ENCODE measurements at places on chromosomes 3 and 15. TPM values are rescaled to one million over a fixed set of nuclear protein-coding genes. Genes with fewer than 3 reads are reported as not detected.

GRCh38 chr3:5087209-5087608 lies 34.9 kb upstream of the ARL8B start:
- no peak overlapping the region for H3K27ac ChIP-seq
- no peaks in the 10 kb centered on the region for H3K4me1 ChIP-seq
- DNase-seq: no peak
- no peaks in the 10 kb centered on the region for H3K36me3 ChIP-seq
- H3K4me3 ChIP-seq: no peak overlapping the region
- H3K27me3 ChIP-seq: no peaks in the 10 kb centered on the region

DNA sequence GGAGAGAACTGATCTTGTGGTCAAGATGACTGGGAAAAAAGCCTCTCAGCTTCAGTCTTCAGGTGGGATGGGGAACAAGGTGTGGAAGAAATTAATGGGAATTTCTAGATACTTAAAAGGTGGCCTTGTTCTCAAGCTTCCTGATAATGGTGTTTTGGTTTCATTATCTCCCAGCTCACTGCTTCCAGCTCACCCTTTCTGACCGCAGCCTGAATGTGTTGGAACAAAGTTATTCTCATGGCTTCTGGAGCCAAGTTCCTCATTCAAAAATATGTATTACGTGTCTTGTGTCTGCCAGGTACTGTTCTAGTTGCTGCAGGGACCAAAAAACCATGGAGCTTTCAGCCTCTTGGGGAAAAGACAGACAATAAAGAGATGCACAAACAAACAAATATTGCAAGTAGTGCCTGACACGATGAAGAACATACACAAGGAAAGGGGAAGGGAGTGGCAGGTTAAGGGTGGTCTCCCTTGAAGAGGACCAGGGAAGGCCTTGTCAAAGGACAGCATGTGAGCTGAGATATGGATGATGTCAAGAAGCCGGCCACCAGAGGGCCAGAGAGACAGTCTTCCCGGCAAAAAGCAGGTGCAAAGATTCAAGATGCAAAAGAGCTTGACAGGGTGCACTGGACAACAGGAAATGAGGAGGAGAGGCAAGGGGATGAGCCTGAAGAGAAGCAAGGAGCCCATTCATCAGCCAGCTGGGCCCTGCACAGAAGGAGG lies 35.5 kb downstream of the ARRDC4 start:
- no peak for DNase-seq
- H3K27ac ChIP-seq: no peak overlapping the region
- no peaks in the 10 kb centered on the region for H3K36me3 ChIP-seq
- H3K4me1 ChIP-seq: peaks cover 10% of the 10 kb centered on the region
- no peaks in the 10 kb centered on the region for H3K27me3 ChIP-seq
- H3K4me3 ChIP-seq: no peak overlapping the region

MESP1 gene
- total RNA-seq: 8.0 TPM

REC114 gene
- total RNA-seq: not detected

DNA sequence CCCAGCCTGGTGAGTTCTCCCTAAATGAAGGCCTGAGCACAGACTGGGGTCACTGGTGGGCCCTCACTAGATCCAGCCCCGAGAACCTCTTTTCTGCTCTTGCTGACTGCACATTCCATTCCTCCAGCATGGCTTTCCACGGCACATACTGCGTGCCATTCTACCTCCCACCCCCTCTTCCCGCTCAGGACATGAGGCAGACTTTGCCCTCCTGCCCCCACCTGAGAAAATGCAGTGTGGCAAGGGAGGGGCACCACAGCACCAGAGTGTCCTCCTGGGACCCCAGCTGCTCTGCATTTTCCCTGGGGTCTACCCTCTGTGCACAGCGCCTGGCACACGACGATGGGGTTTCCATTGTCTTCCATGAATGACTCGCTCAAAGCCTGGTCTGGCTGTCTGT lies 6.1 kb upstream of the SLCO2A1 start:
- H3K4me1 ChIP-seq: no peaks in the 10 kb centered on the region
- no peak overlapping the region for H3K27ac ChIP-seq
- DNase-seq: no peak
- no peak overlapping the region for H3K4me3 ChIP-seq
- H3K27me3 ChIP-seq: no peaks in the 10 kb centered on the region
- no peaks in the 10 kb centered on the region for H3K36me3 ChIP-seq

DNA sequence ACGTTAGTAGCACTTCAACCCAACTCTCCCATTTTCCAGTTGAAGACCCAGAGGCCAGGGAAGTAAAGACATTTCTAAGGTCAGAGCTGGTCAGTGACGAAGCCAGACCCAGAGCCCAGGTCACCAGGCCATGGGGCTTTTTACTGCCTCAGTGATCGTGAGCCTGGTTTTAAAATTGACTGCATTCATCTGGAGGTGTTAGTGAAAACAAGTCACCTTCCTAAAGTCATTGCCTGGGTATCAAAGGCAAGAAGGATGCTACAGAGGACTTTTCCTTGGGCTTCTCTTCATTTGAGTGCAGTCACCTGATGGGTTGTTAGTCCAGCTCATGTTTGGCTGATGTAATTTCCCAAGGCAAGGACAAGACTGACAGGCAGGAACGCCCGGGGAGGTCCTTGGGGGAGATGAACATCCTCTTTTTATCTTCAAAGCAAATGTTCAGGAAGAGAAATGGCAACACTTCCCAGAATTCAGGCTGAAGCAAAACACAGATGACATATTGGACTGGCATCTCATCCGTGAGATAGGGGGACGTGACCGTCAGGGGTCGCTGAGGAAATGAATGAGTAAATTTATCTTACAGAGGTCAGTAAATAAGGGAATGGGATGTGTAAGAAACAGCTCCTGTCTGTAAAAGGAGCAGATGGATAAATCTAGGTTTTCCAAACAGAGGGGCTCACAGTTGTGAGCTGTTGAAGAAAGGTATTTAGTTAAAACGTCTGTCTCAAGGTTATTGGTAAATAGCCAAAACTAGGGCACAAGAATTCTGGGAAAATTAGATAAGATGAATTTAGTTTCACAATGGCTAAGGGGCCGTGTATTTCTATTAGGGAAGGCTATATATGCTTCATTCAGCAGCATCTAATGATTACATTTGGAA lies 201.2 kb downstream of the OPA1 start:
- H3K4me1 ChIP-seq: peaks cover 15% of the 10 kb centered on the region
- peak overlapping the region; percentile 5 for H3K4me3 ChIP-seq
- peak overlapping the region; percentile 51 for H3K27ac ChIP-seq
- no peaks in the 10 kb centered on the region for H3K27me3 ChIP-seq

DNA sequence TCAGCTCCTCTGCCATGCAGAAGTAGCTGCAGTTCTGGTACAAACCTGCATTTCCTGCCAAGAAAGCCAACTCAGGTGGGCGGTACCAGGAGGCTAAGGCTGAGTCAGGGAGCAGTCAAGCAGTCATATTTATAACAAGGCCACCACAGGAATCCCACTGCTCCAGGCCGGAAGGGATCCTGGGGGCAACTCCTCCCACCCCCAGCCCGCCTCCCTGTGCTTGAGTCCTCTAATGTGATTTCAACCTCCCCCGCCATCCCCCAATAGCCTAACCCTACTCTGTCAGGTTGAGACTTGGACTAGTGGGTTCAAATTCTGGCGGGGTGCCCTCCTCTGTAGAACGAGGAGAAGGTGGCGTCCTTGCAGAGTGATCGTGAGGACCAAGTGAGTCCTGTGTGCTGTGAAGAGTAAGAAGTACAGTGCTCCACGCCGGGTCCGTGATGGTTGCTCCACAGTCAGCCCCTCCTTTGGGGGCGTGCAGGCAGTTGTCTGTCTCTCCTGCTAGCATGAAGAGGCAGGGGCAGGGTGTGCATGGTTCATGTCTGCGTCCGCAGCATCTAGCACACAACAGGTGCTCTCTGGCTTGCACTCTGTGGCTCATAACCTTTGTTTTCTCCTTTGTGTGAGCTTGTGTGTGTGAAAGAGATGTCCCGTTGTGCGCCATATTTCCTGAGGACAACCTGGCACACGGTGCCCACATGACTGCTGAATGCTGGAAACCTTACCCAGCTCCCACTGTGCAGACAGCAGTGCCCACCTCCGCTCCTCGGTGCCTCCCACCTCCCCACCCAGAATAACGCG lies 78.3 kb downstream of the SMAD6 start:
- H3K4me1 ChIP-seq: no peaks in the 10 kb centered on the region
- no peak for DNase-seq
- no peaks in the 10 kb centered on the region for H3K36me3 ChIP-seq
- H3K4me3 ChIP-seq: no peak overlapping the region
- no peaks in the 10 kb centered on the region for H3K27me3 ChIP-seq

DNA sequence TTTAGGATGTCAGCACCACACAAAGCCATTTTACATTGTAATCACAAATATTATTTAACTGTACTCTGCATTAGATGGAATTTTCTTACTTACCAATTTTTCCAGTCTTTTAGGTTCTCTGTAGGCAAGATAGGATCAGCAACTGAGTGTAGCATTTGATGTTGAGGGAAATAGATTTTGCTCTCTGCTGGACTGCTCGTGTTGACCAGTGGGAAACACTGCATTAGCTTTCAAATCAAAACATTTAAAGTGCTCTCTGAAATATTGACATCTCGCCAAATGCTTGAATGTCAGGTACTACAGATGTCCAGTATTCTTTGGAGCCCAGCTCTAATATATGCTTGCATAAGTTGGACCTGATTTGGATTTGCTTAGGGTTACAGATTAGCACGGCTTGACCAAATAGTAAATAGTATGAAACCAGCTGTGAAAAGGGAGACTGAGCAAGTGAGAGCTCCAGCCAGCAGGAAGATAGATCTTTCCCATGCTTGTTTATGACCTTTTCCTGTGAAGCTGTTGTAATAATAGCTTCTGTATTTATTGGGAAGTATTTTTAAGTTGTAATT lies 29.5 kb downstream of the P2RY14 start:
- no peaks in the 10 kb centered on the region for H3K36me3 ChIP-seq
- H3K4me1 ChIP-seq: peaks cover 8% of the 10 kb centered on the region

- DNase-seq: no peak
- no peaks in the 10 kb centered on the region for H3K27me3 ChIP-seq
- no peak overlapping the region for H3K27ac ChIP-seq
- no peaks in the 10 kb centered on the region for H3K36me3 ChIP-seq
Measured at GRCh38 chr3:46549989-46550388, 16.1 kb downstream of the LRRC2 start.

SPSB4 gene
- total RNA-seq: 2.3 TPM

DNA sequence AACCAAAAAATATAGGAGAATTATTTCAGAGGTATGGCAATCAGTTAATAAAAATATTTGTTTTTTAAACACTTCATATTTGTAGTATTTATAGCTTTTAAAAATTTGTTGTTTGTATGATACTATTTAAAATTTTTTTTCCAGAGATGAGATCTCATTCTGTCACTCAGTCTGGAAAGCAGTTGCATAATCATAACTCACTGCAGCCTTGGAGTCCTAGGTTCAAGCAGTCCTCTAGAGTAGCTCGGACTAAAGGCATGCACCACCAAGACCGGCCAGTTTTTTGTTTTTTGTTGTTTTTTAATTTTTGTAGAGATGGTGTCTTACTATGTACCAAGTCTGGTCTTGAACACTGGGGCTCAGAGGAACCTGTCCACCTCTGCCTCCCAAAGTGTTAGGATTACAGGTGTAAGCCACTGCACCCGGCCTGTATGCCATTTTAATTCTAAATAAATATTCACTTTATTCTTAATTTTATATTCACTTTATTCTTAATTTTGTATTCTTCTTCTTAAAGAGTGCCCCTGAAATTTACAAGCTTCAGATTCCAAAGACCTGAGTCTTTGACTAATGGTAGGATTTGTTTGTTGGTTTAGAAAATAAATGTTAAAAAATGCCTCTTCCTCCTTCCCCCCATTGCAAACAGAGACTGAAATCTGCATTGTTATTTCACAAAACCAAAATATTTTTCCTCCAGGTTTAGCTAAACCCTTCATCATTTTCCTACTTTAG lies 9.4 kb downstream of the TGFBR2 start:
- H3K27me3 ChIP-seq: no peaks in the 10 kb centered on the region
- H3K4me1 ChIP-seq: peaks cover 68% of the 10 kb centered on the region
- DNase-seq: no peak
- H3K4me3 ChIP-seq: no peak overlapping the region

DNA sequence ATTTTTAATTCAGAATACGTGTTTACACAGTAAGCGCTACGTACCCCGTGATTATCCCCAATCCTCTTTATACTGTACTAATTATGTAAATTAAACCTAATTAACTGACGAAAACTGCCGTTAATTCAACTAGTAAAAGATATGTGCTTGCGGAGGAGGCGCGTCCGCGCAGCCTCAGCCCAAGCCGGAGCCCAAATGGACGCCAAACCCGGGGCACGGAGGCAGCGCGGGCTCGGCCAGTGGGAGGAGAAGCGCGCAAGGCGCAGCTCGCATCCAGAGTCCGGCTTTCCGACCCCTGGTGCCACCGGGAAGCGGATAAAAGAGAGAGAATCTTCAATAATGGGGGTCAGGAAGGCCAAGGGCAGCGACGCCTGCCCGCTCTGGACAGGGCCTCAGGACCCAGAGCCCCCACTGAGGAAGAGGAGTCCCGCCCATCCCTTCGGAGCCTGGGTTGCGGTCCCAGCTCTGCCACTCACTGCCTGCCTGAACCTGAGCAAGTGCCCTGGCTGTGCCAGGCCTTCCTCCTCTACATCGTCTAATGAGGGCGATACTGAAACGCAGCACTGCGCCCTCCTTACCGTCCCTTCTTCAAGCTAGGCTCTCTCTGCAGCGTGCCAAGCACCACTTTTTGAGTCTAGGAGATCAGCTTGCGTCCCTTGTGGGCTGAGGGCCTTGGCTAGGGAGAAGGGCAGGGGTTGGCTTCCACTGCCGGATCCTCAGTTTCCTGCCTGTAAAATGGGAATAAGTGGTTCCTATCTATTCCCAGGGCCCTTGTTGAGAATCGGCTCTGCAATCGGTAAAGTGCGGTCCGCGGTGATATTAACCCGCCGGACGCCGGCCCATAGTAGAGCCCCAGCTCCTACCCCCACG lies 5.0 kb upstream of the SKOR1 start:
- H3K36me3 ChIP-seq: no peaks in the 10 kb centered on the region
- peaks cover 61% of the 10 kb centered on the region for H3K27me3 ChIP-seq
- H3K27ac ChIP-seq: no peak overlapping the region
- peaks cover 12% of the 10 kb centered on the region for H3K4me1 ChIP-seq
- H3K4me3 ChIP-seq: no peak overlapping the region
- DNase-seq: no peak

GPR156 gene
- 0.48 TPM for total RNA-seq

- H3K4me3 ChIP-seq: no peak overlapping the region
- H3K36me3 ChIP-seq: no peaks in the 10 kb centered on the region
- peak; percentile 85 for DNase-seq
Measured at GRCh38 chr3:44323341-44323955, 15.1 kb upstream of the TCAIM start.

HTR3E gene
- total RNA-seq: not detected

- H3K27me3 ChIP-seq: no peaks in the 10 kb centered on the region
- H3K4me1 ChIP-seq: peaks cover 13% of the 10 kb centered on the region
- no peak for DNase-seq
- H3K4me3 ChIP-seq: no peak overlapping the region
- H3K27ac ChIP-seq: no peak overlapping the region
- no peaks in the 10 kb centered on the region for H3K36me3 ChIP-seq
Measured at GRCh38 chr15:68192117-68192516, 13.0 kb downstream of the CALML4 start.
